ENCODE measurements at places on chromosomes 3 and 15. TPM values are rescaled to one million over a fixed set of nuclear protein-coding genes. Genes with fewer than 3 reads are reported as not detected.
A peak's percentile ranks its signal among the peaks of the same experiment; 100 is the strongest.

The TIPARP gene
- 28.2 TPM for total RNA-seq

DNA sequence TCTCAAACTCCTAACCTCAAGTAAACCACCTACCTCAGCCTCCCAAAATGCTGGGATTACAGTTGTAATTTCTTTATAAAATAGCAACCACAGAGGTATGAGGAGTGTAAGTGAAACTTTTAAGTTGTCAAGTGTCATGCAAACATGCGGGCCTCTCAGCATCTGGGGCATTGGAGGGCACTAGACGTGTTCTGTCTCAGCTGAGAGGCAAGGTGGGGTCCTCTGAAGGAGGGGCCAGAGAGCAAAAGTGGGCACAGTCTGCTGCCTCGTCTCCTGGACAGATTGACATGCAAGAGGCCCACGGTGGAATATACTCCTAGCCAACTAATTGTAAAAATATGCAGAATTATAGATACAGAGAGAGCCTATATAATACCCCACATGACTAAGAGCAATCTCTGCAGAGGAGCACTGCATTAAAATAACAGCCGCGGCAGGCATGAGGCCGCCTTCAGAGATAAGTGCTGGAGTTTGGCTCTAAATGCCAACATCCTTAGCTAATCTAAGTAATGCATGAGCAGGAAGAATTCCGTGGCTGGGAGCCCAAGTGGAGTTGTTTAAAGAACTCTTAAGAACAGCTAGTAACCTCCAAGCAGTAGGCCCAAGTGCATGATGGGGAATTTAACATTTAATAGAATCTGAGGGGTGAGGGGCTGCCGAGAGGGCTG, 87.8 kb upstream of the RNU6-1 start:
- peak overlapping the region; percentile 62 for H3K27ac ChIP-seq
- H3K4me3 ChIP-seq: no peak overlapping the region
- DNase-seq: peak; percentile 94
- H3K27me3 ChIP-seq: no peaks in the 10 kb centered on the region
- H3K4me1 ChIP-seq: peaks cover 12% of the 10 kb centered on the region
- no peaks in the 10 kb centered on the region for H3K36me3 ChIP-seq

- no peak for DNase-seq
- no peaks in the 10 kb centered on the region for H3K4me1 ChIP-seq
- no peaks in the 10 kb centered on the region for H3K36me3 ChIP-seq
- H3K4me3 ChIP-seq: no peak overlapping the region
- H3K27ac ChIP-seq: no peak overlapping the region
Observed at GRCh38 chr3:138418601-138419206, 15.7 kb upstream of the ESYT3 start.

DNA sequence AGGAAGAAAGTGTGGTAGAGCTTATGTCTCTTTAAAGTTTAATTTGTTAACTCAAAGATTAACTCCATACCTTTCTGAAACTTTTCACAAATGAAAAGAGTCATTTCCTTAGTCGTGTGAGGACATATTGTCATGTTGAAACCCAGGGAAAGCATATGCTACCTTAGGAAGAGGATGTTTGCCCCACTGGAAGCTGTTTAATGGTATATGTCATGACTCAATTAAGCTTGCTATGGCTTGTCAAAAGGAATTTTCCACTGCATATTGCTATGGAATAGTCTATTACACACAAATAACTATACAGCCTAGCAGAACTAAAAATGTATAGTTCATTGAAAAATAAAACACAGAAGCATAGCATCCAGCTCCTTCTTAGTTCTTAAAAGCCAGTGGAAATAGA, 69.9 kb downstream of the NSUN3 start:
- no peak overlapping the region for H3K27ac ChIP-seq
- no peaks in the 10 kb centered on the region for H3K27me3 ChIP-seq
- H3K4me3 ChIP-seq: no peak overlapping the region
- no peaks in the 10 kb centered on the region for H3K4me1 ChIP-seq

GRCh38 chr15:71170163-71170562, 54.9 kb downstream of the THSD4 start:
- DNase-seq: peak; percentile 75
- H3K4me1 ChIP-seq: no peaks in the 10 kb centered on the region
- H3K27ac ChIP-seq: no peak overlapping the region
- no peak overlapping the region for H3K4me3 ChIP-seq
- H3K36me3 ChIP-seq: no peaks in the 10 kb centered on the region
- no peaks in the 10 kb centered on the region for H3K27me3 ChIP-seq

- H3K27ac ChIP-seq: no peak overlapping the region
- H3K36me3 ChIP-seq: peaks cover 27% of the 10 kb centered on the region
- H3K4me1 ChIP-seq: peaks cover 23% of the 10 kb centered on the region
Observed at GRCh38 chr15:63595065-63595464, 2.1 kb upstream of the FBXL22 start.

The CHRFAM7A gene
- total RNA-seq: 0.72 TPM

The CCDC54 gene
- total RNA-seq: not detected

GRCh38 chr3:127073941-127074820, 91.3 kb downstream of the PLXNA1 start:
- no peaks in the 10 kb centered on the region for H3K36me3 ChIP-seq
- H3K27ac ChIP-seq: no peak overlapping the region
- H3K4me3 ChIP-seq: no peak overlapping the region
- peak; percentile 89 for DNase-seq

The GOLGA8R gene
- total RNA-seq: 3.3 TPM

GRCh38 chr15:63071288-63071909, 28.9 kb downstream of the TPM1 start:
- peaks cover 31% of the 10 kb centered on the region for H3K4me1 ChIP-seq
- H3K36me3 ChIP-seq: peaks cover 56% of the 10 kb centered on the region
- no peak for DNase-seq
- no peak overlapping the region for H3K4me3 ChIP-seq
- H3K27me3 ChIP-seq: no peaks in the 10 kb centered on the region

The CYP8B1 gene
- not detected for total RNA-seq

DNA sequence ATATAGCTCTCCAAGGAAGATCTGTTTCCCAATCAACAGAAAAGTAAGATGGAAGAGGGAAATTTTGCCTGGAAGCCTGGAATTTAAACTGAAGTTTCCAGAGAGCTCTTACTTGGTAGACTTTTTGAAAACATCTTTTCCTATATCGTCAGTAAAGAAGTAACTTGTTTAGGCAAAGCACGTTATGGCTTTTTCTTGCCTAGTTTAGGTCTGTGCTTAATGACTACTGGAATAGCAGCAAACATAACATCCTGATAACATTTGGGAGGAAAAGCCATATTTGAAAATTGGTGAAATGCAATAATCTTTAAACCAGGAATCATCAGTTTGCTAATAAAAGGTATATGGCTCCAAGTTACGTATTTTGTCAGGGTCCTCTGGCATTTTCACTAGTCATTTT, 160.4 kb upstream of the CGNL1 start:
- peaks cover 68% of the 10 kb centered on the region for H3K4me1 ChIP-seq
- peak overlapping the region; percentile 27 for H3K4me3 ChIP-seq

- no peak overlapping the region for H3K4me3 ChIP-seq
- no peaks in the 10 kb centered on the region for H3K27me3 ChIP-seq
- H3K4me1 ChIP-seq: no peaks in the 10 kb centered on the region
- no peak overlapping the region for H3K27ac ChIP-seq
- DNase-seq: peak; percentile 8
Observed at GRCh38 chr3:157023226-157023625, 136.7 kb downstream of the CCNL1 start.

The CYP1A2 gene
- not detected for total RNA-seq

DNA sequence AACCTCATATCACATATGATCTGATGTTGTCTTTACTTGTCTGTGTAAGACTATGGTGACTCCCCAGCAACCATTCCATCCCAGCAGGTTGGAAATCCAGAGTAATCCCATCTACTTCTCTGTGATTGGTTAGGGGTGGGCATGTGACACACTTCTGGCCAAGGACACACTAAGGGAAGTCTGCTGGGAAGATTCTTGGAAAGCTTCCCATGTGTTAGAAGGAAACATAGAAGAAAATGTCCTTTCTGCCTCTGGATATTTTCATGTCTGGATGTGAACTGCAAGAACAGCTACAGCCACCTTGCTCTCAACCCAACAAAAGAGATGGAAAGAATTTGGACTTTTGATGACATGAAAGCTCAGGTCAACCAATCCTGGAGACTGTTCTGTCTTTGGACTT, 2.6 kb upstream of the UBE2Q2 start:
- H3K27me3 ChIP-seq: no peaks in the 10 kb centered on the region
- H3K27ac ChIP-seq: no peak overlapping the region
- H3K4me1 ChIP-seq: peaks cover 23% of the 10 kb centered on the region

The MESP2 gene
- total RNA-seq: 0.72 TPM

The ISLR2 gene
- total RNA-seq: not detected

Data from osteoblast (primary cell).